ENCODE measurements at places on chromosomes 3 and 15.

DNA sequence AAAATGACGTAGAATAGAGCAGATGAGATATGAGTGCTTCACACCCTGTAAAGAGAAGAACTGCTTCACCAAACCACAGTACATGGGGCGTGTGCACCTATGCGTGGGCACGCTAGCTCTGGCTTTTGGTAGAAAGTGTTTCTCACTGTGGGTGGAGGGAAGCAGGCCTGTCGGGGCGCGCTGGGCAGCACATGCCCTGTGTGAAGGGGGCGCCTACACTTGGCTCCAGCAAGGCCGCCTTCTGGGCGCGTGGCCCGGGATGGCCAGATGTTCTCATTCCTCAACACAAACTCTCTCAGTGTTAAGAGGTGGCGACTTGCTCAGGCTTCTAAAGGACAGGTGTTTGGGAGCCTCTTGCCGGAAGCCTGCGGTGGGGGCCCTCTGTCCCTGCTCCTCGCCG, 90.0 kb downstream of the FBLN2 start:
- DNase-seq: no peak

DNA sequence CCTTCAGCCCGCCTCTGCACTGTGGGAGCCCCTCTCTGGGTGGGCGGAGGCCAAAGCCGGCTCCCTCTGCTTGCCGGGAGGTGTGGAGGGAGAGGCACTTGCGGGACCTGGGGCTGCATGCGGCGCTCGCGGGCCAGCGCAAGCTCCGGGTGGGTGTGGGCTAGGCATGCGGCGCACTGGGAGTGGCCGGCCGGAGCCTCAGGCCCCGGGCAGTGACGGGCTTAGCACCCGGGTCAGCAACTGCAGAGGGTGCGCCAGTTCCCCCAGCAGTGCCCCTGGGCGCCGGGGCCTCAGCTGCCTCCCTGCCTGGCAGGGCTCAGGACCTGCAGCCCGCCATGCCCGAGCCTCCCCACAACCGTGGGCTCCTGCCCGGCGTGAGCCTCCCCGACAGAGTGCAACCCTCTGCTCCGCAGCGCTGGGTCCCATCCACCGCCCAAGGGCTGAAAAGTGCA, 98.9 kb upstream of the POU1F1 start:
- no peak for DNase-seq

GRCh38 chr3:10976770-10977169, 15.8 kb upstream of the SLC6A1 start:
- DNase-seq: no peak

DNA sequence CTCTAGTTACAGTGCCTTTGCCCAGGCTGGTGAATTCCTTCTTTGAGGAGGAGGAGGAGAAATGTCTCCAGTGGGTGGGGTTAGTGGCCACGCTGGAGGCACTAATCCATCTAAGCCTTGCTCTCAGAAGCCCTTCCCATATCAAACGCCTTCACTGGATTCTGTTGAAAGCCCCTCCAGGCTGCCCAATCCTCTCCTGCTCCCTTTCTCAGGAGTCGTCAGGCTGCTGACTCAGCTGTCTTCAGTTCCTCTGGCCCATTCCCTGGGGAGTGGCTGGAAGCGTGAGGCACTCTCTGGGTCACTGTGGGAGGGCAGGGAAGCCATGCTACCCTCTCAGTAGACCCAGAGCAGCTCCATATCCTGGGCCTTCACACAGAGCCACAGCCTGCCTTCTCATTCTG, 2.7 kb downstream of the AP2M1 start:
- DNase-seq: no peak

GRCh38 chr3:183537295-183537730, 18.2 kb downstream of the KLHL6 start:
- no peak for DNase-seq

GRCh38 chr3:157290766-157291165, 130.8 kb upstream of the CCNL1 start:
- DNase-seq: no peak
